ENCODE measurements at places on chromosomes 1 and 21. TPM values are rescaled to one million over a fixed set of nuclear protein-coding genes. Genes with fewer than 3 reads are reported as not detected.
A peak's percentile ranks its signal among the peaks of the same experiment; 100 is the strongest.

MCOLN2 gene
- total RNA-seq, result 20.3 TPM

DNA sequence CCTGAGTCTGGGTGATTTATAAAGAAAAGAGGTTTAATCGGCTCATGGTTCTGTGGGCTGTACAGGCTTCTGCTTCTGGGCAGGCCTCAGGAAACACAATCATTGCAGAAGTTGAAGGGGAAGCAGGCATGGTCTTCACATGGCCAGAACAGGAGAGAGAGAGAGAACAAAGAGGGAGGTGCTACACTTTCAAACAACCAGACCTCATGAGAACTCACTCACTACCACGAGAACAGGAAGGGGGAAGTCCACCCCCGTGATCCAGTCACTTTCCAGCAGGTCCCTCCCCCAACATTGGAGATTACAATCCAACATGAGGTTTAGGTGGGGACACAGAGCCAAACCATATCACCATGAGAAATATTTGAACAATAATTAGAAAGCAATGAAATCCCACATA is 222.9 kb downstream of the FAM72C start:
- H3K27ac ChIP-seq, result no peak overlapping the region
- no peaks in the 10 kb centered on the region for H3K27me3 ChIP-seq
- H3K4me3 ChIP-seq, result no peak overlapping the region
- DNase-seq, result no peak
- no peaks in the 10 kb centered on the region for H3K4me1 ChIP-seq

ZBED6 gene
- 26.5 TPM for total RNA-seq

- H3K27ac ChIP-seq, result no peak overlapping the region
- H3K36me3 ChIP-seq, result no peaks in the 10 kb centered on the region
- no peak overlapping the region for H3K4me3 ChIP-seq
- H3K4me1 ChIP-seq, result peaks cover 3% of the 10 kb centered on the region
- no peaks in the 10 kb centered on the region for H3K27me3 ChIP-seq
Measured at GRCh38 chr1:203593723-203594122, 32.9 kb upstream of the ATP2B4 start.

- H3K4me1 ChIP-seq, result no peaks in the 10 kb centered on the region
- no peak overlapping the region for H3K4me3 ChIP-seq
- peaks cover 45% of the 10 kb centered on the region for H3K36me3 ChIP-seq
- DNase-seq, result no peak
- H3K27me3 ChIP-seq, result no peaks in the 10 kb centered on the region
- H3K27ac ChIP-seq, result no peak overlapping the region
Measured at GRCh38 chr1:180026556-180026955, 71.9 kb downstream of the CEP350 start.

GRCh38 chr1:53066891-53067738 is 5.1 kb downstream of the PODN start:
- no peaks in the 10 kb centered on the region for H3K36me3 ChIP-seq
- H3K4me1 ChIP-seq, result peaks cover 7% of the 10 kb centered on the region
- H3K27me3 ChIP-seq, result peaks cover 9% of the 10 kb centered on the region

RXFP4 gene
- total RNA-seq, result not detected

GRCh38 chr1:166902279-166902678 is 26.2 kb upstream of the TADA1 start:
- H3K27me3 ChIP-seq, result no peaks in the 10 kb centered on the region
- no peak overlapping the region for H3K4me3 ChIP-seq
- no peak for DNase-seq
- no peaks in the 10 kb centered on the region for H3K36me3 ChIP-seq

S100A14 gene
- total RNA-seq, result not detected

GRCh38 chr1:43666608-43667007 is 16.7 kb downstream of the KDM4A start:
- DNase-seq, result no peak
- H3K36me3 ChIP-seq, result peaks cover 89% of the 10 kb centered on the region
- no peak overlapping the region for H3K4me3 ChIP-seq
- no peaks in the 10 kb centered on the region for H3K27me3 ChIP-seq
- H3K27ac ChIP-seq, result no peak overlapping the region

GRCh38 chr1:218845589-218845988 is 328.1 kb upstream of the LYPLAL1 start:
- DNase-seq, result no peak
- no peaks in the 10 kb centered on the region for H3K27me3 ChIP-seq
- H3K27ac ChIP-seq, result no peak overlapping the region
- no peaks in the 10 kb centered on the region for H3K4me1 ChIP-seq
- no peak overlapping the region for H3K4me3 ChIP-seq
- no peaks in the 10 kb centered on the region for H3K36me3 ChIP-seq

DNA sequence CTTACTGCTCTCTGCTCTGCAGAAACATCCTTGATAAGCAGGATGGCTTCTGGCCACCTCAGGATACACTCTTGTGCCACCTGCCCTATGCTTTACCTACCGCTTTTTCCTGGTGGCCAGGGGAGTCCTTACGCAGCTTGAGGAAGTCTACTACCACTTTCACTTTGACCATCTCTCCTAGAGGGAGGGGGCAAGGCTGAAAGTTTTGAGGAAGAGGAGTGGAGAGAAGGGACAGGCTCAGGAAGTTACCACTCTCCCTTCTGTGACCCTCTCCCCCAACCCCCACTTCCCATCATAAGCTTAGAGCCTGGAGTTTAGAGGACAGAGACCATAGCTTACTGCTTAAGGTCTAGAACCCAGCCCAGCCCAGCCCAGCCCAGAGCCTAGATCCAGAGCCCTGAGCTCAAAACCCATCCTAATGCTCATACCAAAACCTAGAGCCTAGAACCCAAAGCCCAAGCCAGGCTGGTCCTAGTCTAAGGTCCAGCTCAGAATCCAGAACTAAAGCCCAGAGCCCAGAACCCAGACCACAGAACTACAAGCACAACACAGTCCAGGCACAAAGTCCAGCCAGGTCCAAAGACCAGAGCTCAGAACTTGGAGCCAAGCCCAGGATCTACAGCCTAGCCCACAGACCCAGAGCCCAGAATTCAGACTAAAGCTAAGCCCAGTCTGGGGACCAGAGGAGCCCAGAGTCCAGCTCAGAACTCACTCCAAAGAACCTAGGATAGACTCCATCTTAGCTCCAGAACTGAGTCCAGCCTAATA is 18.0 kb upstream of the MFSD2A start:
- no peak overlapping the region for H3K4me3 ChIP-seq
- no peaks in the 10 kb centered on the region for H3K36me3 ChIP-seq
- DNase-seq, result no peak
- no peaks in the 10 kb centered on the region for H3K4me1 ChIP-seq

GRCh38 chr1:88327391-88328267 is 356.4 kb upstream of the PKN2 start:
- no peaks in the 10 kb centered on the region for H3K27me3 ChIP-seq
- no peak overlapping the region for H3K27ac ChIP-seq
- H3K36me3 ChIP-seq, result no peaks in the 10 kb centered on the region
- no peak overlapping the region for H3K4me3 ChIP-seq

GRCh38 chr1:242467556-242468145 is 56.8 kb downstream of the PLD5 start:
- no peak for DNase-seq
- no peak overlapping the region for H3K4me3 ChIP-seq
- H3K27me3 ChIP-seq, result no peaks in the 10 kb centered on the region
- H3K36me3 ChIP-seq, result no peaks in the 10 kb centered on the region
- H3K4me1 ChIP-seq, result no peaks in the 10 kb centered on the region
- no peak overlapping the region for H3K27ac ChIP-seq

SYT11 gene
- total RNA-seq, result 18.2 TPM

GRCh38 chr1:913491-914130 is 10.1 kb upstream of the SAMD11 start:
- H3K27ac ChIP-seq, result no peak overlapping the region
- no peak for DNase-seq
- H3K4me1 ChIP-seq, result no peaks in the 10 kb centered on the region
- H3K4me3 ChIP-seq, result no peak overlapping the region

- no peaks in the 10 kb centered on the region for H3K36me3 ChIP-seq
- no peak overlapping the region for H3K27ac ChIP-seq
- H3K27me3 ChIP-seq, result no peaks in the 10 kb centered on the region
Measured at GRCh38 chr21:41873426-41873825, 5.7 kb downstream of the PRDM15 start.

NBPF4 gene
- 0.35 TPM for total RNA-seq

MAP3K7CL gene
- total RNA-seq, result 10.3 TPM

FNDC5 gene
- not detected for total RNA-seq

- H3K27me3 ChIP-seq, result no peaks in the 10 kb centered on the region
- H3K27ac ChIP-seq, result no peak overlapping the region
- no peak for DNase-seq
- no peaks in the 10 kb centered on the region for H3K36me3 ChIP-seq
Measured at GRCh38 chr1:90402893-90403849, 313.9 kb downstream of the BARHL2 start.

SH2D2A gene
- total RNA-seq, result 63.6 TPM

FCAMR gene
- total RNA-seq, result not detected

DNA sequence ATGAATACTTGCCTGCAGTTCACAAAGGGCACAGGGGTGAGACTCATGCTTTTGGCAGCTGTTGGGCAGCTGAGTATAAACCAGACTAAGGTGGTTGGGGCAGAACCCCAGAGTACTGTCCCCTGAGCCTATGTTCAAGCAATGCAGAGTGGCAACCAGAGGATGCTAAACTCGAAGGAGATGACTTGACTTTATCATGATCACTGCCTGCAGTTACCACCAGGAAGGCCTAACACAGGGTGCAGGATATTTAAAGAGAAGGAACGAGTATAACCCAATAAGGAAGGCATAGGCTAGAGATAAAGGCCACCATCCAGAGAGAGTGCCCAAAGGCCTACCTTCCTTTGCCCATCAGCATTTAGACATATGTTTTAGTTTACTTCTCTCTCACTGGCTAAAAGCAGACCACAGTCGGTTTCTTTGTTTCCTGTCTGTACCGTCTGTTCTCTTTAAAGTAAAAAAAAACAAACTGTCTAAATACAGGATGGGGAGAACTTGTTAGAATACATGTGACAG is 83.3 kb downstream of the MPZL1 start:
- no peak overlapping the region for H3K4me3 ChIP-seq
- no peaks in the 10 kb centered on the region for H3K36me3 ChIP-seq
- H3K4me1 ChIP-seq, result peaks cover 26% of the 10 kb centered on the region
- H3K27ac ChIP-seq, result no peak overlapping the region
- no peaks in the 10 kb centered on the region for H3K27me3 ChIP-seq
- peak; percentile 43 for DNase-seq

- H3K4me1 ChIP-seq, result no peaks in the 10 kb centered on the region
- no peaks in the 10 kb centered on the region for H3K36me3 ChIP-seq
- DNase-seq, result no peak
- no peak overlapping the region for H3K27ac ChIP-seq
Measured at GRCh38 chr1:86823386-86823785, 90.5 kb downstream of the SELENOF start.

GRCh38 chr1:78918157-78918556 is 88.4 kb downstream of the ADGRL4 start:
- H3K4me3 ChIP-seq, result no peak overlapping the region
- no peaks in the 10 kb centered on the region for H3K27me3 ChIP-seq
- H3K4me1 ChIP-seq, result no peaks in the 10 kb centered on the region
- DNase-seq, result no peak

GRCh38 chr1:157181258-157181657 is 43.1 kb upstream of the ETV3 start:
- H3K27me3 ChIP-seq, result peaks cover 3% of the 10 kb centered on the region
- H3K4me1 ChIP-seq, result no peaks in the 10 kb centered on the region
- no peaks in the 10 kb centered on the region for H3K36me3 ChIP-seq

- no peaks in the 10 kb centered on the region for H3K4me1 ChIP-seq
- no peak for DNase-seq
- H3K27me3 ChIP-seq, result no peaks in the 10 kb centered on the region
Measured at GRCh38 chr1:219465212-219466093, 147.5 kb downstream of the ZC3H11B start.

- H3K4me1 ChIP-seq, result peaks cover 6% of the 10 kb centered on the region
- H3K36me3 ChIP-seq, result no peaks in the 10 kb centered on the region
- no peak for DNase-seq
- H3K27me3 ChIP-seq, result no peaks in the 10 kb centered on the region
- no peak overlapping the region for H3K4me3 ChIP-seq
Measured at GRCh38 chr21:37208056-37208721, 58.9 kb downstream of the VPS26C start.

DNA sequence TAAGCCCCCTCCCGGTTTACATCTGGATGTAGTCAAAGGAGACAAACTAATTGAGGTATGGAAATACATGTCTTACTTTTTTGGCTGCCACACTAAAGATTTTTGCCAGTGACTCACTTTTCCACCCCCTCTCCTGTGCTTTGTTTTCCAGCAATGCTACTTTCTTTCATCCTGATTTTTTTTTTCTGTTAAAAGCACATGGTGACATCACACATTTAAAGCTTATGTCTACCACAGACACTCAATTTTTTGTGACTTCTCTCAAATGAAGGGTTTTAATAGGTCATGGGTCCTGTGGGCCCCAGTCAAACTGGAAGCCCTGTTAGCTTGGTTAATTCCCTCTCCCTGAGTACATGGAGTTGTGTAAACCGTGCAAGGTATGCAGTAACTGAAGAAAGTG is 2.2 kb downstream of the PPP1R8 start:
- no peaks in the 10 kb centered on the region for H3K27me3 ChIP-seq
- DNase-seq, result no peak
- peaks cover 36% of the 10 kb centered on the region for H3K36me3 ChIP-seq
- no peak overlapping the region for H3K4me3 ChIP-seq

- no peaks in the 10 kb centered on the region for H3K36me3 ChIP-seq
- DNase-seq, result no peak
- H3K4me3 ChIP-seq, result no peak overlapping the region
- no peaks in the 10 kb centered on the region for H3K27me3 ChIP-seq
Measured at GRCh38 chr1:235077163-235077540, 51.5 kb downstream of the TOMM20 start.

DHCR24 gene
- total RNA-seq, result 7.1 TPM

- H3K27ac ChIP-seq, result peak overlapping the region; percentile 82
- H3K4me1 ChIP-seq, result peaks cover 50% of the 10 kb centered on the region
- no peak for DNase-seq
- H3K36me3 ChIP-seq, result no peaks in the 10 kb centered on the region
- H3K4me3 ChIP-seq, result peak overlapping the region; percentile 51
Measured at GRCh38 chr1:27660300-27660835, 11.6 kb downstream of the IFI6 start.

- H3K4me1 ChIP-seq, result no peaks in the 10 kb centered on the region
- H3K36me3 ChIP-seq, result no peaks in the 10 kb centered on the region
- no peak overlapping the region for H3K4me3 ChIP-seq
- DNase-seq, result no peak
- H3K27me3 ChIP-seq, result no peaks in the 10 kb centered on the region
Measured at GRCh38 chr1:55329808-55330432, 114.8 kb upstream of the USP24 start.

DTL gene
- total RNA-seq, result 0.06 TPM

DNA sequence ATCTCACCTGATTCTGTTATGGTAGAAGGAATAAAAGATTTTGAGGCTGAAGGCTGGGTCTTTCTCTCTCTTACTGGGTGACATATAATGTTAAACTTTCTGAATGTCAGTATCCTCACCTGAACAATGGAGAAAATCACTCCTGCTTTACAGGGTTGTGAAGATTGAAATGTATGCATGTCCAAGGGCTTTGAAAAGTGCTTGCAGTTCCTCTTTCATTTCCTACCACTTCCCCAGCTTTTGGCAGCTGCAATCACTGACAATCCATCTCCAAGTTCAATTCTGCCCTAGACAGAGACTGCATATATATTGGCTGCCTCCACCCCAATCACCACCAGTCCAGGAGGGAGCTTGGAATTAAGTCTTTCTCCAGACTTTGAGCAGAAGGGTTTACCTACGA is 39.8 kb downstream of the FAM78B start:
- H3K4me3 ChIP-seq, result no peak overlapping the region
- H3K27ac ChIP-seq, result no peak overlapping the region
- no peaks in the 10 kb centered on the region for H3K4me1 ChIP-seq
- DNase-seq, result no peak
- no peaks in the 10 kb centered on the region for H3K27me3 ChIP-seq
- no peaks in the 10 kb centered on the region for H3K36me3 ChIP-seq
